Activated CD4-positive, CD25-positive, alpha-beta regulatory T cell (primary cell): ENCODE measurements at places on chromosomes 1 and 21.
A peak's percentile ranks its signal among the peaks of the same experiment; 100 is the strongest.

- DNase-seq, result no peak
Measured at GRCh38 chr1:16243215-16243610, 6.2 kb upstream of the CPLANE2 start.

DNA sequence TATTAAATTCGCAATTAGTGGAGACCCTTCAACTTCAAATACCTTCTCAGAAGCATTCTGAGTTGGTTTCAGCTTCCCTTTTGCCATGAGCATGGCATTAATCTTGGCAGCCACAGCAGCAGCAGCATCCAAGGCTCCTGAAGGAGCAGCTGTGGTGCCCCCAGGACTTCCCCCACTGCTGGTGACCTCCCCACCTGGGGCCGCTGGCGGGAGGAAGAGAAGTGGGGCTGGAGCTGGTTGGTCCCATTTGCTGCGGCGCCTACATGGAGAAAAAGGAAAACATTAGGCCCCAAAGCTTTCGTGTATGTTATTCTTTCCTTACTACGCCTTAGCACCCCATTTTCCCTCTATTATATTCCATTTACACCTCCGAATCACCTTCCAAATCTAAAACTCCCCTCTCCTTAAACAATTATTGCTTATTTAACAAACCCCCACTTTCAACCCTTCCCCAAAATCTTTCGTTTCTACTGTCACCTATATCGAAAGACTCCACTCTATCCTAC is 569 bp downstream of the KHDC4 start:
- no peak for DNase-seq

DNA sequence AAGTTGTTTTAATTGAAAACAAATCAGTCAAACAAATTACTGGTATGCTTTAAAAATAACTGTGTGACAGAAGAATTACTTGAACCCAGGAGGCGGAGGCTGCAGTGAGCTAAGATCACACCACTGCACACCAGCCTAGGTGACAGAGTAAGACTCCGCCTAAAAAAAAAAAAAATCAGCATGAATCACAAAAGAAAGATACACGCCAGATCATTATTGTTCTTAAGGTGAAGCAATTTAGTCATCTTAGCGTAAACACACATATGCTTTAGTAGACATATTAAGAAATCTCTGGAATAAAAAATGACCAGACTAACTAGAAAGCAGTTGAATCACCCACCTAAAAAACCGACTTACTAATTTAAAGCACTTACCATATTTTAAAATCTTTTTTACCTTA is 20.2 kb downstream of the RERE start:
- no peak for DNase-seq

GRCh38 chr1:168786476-168787330 is 57.7 kb upstream of the DPT start:
- DNase-seq, result no peak

DNA sequence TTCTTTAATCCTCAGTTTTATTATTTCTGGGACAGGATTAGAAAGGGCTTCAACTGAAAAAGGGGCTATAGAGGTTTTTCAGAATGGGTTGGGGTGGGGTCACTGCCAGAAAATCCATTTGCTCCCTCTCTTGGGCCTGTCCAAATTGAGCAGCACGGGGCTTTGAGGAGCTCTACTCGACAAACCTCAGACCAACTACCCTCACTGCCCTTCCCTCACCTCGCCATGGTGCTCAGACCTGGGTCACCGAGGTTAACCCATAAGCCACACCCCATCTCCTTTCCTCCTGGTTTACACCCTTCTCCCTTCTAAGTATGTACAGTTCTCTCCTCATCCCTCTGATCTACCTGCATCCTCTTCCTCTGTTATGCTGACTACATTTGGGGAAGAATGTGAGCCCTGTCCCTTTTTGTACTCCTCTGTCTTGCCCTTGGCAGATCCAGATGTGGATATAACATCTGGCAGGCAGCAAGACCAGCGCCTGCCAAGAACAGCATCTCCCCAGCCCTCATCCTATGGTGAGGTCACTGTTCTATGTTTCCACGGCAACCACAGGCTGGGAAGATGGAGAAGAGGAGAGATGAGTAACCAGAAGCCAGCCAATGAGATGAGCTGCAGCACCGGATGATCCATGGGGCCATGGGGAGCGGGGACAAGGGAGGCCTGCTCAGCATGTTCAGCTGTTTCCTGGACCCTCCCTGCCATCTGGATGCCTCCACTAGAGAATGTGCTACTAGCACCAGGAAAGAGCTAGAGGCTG is 3.7 kb upstream of the FABP3 start:
- DNase-seq, result no peak

DNA sequence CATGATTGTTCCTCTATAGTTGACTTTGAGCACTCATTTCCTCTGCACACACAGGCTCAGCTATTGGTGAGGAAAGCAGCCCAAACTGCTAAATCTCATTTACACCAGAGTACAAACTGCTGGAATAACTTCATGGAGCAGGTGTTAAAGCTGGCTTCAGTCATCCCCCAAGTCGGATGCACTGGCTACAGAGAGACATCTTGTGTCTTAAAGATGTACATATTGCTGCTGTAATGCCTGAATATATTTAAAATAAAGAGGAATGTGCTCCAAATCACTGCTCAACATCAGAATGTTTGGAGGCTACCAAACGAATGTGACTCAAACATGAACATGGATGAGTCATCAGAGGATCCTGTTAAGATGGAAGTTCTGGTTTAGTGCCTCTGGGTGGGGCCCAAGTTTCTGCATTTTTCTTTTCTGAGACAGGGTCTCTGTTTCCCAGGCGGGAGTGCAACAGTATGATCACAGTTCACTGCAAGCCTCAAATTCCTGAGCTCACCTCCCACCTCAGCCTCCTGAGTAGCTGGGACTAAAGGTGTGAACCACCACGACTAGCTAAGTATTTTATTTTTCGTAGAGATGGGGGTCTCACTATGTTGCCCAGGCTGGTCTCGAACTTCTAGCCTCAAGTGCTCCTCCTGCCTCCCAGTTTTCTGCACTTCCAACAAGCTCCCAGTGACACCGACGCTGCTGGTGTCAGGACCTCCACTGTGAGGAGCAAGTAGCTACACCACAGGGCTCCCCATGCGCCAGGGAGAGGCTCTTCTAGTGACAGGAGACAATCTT is 79.0 kb upstream of the KRTAP19-8 start:
- DNase-seq, result no peak

DNA sequence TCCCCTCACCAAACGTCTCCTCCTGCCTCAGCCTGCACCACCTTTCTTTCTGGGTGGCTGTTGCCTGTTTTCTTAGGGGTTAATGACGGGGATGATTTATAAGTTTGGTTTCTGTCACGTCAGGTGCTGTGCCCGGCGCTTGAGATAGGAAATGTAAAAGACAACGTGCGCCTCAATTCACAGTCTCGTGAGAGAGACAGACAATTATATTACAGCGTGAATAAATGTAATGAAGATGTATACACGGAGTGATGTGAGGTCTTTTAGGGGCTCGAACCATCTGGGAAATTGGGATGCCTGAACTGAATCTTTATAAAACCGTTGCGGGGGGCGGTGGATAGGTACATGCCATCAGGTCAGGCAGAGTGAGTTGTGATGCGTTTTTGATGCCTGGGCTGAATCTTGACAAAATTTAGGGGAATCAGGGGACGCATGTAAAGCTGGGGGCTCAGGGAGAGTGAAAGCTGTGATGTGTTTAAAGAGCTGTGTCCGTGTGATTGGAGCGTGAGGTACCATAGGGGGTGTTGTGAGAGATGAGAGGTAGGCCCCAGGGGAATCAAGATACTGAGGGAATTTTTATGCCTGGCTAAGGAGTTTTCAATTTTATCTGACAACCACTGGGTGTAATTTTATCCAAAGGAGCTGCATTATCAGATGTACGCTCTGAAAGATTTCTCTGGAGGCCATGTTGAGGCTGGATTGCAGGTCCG is 831 bp downstream of the TIPRL start:
- no peak for DNase-seq

DNA sequence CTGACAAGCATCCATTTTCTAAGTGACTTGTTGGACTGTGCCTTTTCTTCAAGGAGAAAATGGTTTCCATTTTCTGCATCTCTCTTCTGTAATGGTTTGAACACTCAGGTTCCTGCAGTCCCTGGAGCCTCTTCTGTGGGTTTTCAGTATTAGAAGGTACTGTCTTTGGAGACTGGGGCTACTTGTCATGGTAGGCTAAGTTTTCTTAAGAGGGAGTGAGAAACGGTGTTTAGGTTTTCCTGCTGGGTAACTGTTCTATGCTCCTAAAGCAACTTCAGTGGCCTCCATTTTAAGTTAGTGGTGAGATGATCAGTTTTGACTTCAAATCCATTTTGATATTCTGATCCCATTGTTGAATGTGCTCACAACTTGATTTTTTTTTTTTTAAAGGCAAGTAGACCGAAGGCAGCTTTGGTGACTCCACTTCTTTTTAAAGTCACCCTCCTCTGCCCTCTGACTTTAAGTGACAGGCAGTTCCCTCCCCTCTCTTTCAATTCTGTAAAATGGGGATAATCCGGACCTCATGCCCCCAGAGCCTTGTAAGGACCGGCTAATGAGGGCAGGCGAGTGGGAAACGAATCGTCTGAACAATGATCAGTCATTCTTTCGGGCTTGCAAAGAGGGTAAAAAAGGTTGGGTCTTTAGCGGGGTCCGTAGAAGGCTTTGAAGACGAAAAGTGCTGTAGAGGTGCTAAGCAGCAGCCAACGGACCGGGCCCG is 1.0 kb upstream of the ARID1A start:
- no peak for DNase-seq

DNA sequence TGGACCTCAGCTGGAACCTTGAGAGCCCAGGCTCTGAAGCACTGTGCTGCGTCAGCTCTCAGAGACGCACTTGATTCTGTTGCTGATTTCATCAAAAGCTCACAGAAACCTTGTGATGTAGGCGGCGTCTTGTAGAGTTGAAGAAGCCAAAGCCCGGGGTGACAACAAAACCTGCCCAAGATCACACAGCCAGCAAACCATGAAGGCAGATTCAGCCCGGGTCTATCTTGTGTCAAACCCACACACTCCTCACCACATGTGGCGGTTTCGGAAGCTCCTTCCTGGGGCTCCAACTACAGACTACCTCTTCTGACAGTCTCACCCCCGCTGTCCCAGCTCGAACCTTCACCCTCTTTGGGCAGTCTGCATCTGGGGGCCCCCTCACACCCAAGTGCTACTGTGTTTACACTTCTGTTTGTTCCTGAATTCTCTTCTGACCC is 50.4 kb downstream of the TENT5C start:
- DNase-seq, result peak; percentile 36

GRCh38 chr1:9373619-9374018 is 80.9 kb downstream of the SPSB1 start:
- no peak for DNase-seq

- no peak for DNase-seq
Measured at GRCh38 chr1:64826991-64827390, 82.1 kb downstream of the RAVER2 start.

DNA sequence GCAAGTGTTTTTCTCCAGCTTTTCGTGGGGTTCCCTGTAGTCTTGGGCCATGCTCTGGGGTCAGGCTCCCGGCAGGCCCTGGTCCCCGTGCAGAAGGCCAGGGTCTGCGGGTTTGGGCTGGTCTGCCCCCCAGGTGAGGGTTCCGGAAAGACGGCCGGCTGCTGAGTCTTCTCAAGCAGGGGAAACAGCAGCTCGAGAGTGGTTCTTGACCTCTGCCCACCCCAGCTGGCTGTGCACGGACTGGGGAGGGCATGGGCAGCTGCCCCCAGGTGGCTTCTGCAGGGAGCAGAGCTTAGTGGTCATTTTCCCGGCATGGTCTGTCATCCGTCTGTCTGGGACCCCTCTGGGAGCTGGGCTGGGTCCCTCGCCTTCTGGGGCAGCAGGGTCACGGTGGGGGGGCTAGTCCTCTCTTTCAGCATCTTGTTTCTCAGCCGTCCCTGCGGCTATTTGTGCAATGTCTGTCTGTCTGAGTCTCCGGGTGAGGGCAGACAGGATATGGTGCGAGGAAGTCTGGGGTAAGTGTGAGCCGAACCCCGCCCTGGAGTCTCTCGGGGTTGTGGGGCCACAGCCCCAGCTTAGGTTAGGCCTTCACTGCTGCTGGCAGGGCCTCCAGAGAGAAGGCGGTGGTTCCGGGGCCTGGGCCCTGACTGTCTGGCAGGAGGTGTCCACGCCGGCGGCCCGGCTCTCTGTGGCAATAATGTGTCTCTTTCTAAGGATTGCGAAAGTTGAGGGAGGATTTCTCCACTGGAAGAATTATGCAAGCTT is 6.1 kb downstream of the SKI start:
- DNase-seq, result peak; percentile 74

DNA sequence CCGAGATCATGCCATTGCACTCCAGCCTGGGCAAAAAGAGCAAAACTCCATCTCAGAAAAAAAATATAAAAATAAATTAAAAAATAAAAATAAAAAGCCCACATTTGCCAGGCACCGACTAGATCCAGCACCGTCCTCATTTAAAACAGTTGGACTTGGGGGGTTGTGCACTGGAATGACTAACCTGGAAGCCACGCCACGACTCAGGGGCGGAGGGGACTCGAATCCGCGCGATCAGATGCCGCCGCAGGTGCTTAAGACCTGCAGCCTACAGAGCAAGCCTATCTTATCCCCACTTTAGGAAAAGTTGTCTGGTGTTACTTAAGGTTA is 38.5 kb downstream of the ZBTB8OS start:
- DNase-seq, result no peak

DNA sequence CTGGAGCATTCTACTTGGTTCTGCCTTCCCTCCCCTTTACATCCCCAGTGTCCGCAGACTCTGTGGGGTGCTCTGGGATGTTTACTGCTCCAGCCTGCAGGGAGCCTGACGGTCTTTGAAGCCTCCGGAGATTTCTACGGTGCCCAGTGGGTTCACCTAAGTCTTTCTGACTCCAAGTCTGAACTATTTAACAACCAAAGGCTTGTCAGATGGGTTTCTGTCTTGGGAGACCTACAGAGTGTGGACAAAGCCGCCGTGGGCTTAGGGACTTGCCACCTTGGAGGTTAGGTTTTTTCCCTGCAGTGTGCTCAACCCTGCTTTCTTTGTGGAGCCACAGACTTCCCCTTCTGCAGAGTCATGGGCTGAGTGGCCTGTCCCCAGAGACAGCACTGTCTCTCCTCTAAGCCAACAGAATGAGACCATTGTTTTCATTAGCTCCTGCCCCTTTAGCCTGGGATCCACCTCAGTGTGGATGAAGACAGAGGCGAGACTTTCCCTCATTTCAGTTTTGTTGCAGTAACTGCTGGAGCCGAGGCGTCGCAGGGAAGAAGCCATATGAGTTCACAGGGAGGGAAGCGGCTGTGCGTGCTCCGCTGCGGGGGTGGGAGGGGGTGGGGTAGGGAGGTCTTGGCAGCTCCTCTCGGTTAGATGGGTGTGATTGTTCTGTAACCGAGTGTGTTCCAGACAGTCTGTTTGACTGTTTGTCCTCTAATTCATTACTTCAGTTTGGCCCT is 120.7 kb downstream of the CNIH3 start:
- no peak for DNase-seq

- DNase-seq, result no peak
Measured at GRCh38 chr1:209388358-209388757, 195.2 kb upstream of the CAMK1G start.

GRCh38 chr1:219476716-219477115 is 136.2 kb downstream of the ZC3H11B start:
- DNase-seq, result no peak
